NCI-H1417 treated with DMSO at 0.1 percent for 48 hours (cell line): ENCODE measurements at places on chromosomes 12 and 14.

GRCh38 chr12:47302111-47302671 lies 222.4 kb upstream of the AMIGO2 start:
- DNase-seq, result no peak

DNA sequence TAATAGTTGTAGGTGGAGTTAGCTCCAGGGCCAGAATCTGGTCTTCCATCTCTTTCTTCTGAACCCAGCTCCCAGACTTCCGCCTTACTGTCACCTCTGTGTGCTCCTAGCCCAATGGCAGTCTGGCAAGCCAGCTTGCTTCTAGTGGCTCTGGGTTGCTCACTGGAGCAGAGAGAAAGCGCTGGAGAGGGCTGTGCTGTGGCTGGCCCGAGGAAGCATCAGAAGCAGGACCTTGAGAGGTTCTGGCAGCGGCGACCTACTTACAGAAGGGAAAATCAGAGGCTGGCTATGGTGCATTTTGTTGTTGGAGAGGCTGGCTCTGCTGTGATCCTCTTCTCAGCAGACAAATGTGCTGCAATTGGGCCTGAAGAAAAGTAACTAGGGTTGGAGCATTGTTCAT lies 28.6 kb downstream of the KCNA5 start:
- no peak for DNase-seq

- DNase-seq, result no peak
These were observed 68.9 kb downstream of the FGD4 start for GRCh38 chr12:32467959-32468863.

- DNase-seq, result no peak
These were observed 8.0 kb upstream of the MYH7 start for GRCh38 chr14:23443411-23443812.

- no peak for DNase-seq
These were observed 30.9 kb downstream of the NIN start for GRCh38 chr14:50800032-50800431.

GRCh38 chr12:48958049-48958388 lies 732 bp upstream of the ARF3 start:
- no peak for DNase-seq

GRCh38 chr12:49230805-49231194 lies 34.1 kb upstream of the TUBA1C start:
- DNase-seq, result no peak

DNA sequence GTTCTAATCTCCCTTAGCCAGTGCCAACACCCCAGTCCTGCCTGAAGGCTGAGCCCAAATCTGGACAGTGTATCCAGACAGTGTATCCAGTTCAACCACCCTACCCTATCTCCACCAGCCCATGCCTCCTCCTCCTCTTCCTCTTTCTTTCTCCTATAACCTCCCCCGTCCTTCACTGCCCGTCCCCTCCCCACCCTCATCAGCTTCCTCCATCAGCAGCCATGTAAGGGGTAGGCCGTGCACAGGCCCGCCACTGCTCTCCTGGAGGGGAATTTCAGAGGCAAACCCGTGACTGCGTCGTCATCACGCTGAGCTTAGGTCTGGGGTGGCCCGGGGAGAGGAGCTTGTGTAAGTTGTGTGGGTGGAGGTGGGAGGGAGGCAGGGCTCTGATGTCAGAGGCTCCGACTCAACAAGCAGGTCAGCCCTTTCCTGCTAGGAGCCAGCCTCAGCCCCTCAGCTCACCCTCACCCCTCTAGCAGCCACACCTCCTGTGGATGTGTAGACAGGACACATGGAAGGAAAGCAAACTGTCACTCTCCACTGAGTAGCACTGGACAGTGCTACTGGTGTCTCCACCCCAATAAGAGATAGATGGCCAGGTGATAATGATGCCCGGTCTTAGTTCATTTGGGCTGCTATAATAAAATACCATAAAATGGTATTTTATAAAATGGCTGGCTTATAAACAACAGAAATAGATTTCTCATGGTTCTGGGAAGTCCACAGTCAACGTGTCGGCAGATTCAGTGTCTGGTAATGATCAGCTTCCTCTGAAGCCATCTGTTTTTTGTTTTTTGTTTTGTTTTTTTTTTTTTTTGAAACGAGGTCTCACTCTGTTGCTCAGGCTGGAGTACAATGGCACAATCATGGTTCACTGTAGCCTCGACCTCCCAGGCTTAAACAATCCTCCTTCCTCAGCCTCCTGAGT lies 50.5 kb downstream of the IRF2BPL start:
- DNase-seq, result no peak

GRCh38 chr12:84994426-84994825 lies 41.7 kb downstream of the TSPAN19 start:
- DNase-seq, result no peak

DNA sequence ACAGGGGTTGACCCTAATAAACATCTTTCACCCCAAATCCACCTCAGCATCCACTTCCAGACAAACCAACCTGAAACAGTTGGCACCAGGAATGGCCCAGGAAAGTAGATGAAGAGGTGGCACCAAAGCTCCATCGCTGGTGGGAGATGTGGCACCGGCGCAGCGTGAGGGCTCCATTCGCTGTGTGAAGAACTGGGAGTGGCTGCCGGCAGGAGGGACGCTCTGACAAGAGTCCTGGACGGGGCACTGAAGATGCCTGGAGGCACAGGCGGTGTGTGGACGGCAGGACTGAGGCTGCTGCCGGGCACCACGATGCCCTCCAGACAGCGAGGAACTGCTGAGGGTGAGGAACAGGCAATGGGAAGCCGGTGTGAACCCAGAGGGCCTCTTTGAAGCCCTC lies 29.3 kb downstream of the DIO3 start:
- no peak for DNase-seq

DNA sequence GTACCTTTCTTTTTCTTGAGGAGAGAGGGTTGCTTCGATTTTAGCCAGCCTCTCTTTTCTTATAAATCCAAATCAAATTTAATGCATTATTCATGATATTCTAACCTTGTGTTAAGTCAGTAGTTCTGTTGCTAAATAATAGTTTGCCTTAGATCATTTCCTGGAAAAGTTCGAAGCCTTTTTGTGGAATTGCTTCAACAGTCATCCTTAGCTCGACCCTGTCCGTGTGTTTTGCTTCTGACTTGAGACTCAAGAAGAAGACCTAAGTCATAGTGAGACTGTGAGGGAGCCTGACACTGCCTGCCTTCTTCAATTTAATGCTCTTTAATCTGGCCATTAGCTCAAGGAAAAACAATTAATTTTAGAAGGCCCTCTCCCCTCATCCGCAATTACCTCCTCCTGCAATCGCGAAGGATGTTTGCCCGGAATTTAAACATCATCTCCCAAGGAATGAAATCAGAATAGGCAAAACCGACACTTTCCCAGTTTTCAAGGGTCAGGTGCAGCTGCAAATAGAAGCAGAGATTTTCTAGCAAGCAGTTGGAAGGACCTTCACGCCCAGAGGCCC lies 453 bp upstream of the SLC4A8 start:
- DNase-seq, result no peak

DNA sequence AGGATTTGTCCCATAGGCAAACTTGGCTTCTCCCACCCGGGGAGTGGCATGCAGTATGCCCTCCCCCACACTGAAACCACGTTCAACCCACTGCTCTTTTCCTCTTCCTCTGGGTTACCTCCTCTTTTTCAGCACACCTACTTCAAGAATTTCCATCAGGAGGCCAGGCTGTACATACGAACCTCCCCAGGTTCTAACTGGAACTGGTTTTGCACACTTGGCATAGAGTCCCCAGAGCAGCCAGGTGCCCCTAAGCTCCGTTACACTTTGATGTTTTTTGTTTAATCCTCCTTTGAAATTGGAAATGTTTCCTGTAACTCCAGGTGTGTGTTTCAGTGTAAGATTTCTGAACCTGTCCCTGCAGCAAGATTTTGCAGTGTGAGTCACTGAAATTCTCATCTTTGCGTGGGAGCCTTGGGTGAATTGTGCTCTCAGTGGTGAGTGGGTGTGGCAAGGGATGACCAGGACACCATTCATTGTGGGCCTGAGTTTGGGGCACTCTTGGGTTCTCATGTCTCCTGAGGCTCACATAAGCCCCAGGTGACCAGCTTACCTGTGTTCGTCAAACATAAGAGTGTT lies 18.2 kb downstream of the CD9 start:
- no peak for DNase-seq

GRCh38 chr12:63450816-63451215 lies 217.5 kb downstream of the DPY19L2 start:
- DNase-seq, result no peak

DNA sequence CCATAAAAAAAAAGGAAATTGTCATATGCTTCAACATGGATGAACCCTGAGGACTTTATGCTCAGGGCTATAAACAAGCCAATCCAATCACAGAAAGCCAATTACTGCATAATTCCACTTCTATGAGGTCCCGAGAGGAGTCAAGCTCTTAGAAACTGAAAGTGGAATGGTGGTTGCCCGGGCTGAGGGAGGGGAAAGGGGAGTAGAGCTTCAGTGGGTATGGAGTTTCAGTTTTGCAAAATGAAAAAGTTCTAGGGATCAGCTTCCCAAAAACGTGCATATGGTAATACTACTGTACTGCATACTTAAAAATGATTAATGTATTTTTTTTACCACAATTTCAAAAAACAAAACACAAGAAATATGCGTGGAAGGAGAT lies 52.0 kb downstream of the RNF34 start:
- no peak for DNase-seq

DNA sequence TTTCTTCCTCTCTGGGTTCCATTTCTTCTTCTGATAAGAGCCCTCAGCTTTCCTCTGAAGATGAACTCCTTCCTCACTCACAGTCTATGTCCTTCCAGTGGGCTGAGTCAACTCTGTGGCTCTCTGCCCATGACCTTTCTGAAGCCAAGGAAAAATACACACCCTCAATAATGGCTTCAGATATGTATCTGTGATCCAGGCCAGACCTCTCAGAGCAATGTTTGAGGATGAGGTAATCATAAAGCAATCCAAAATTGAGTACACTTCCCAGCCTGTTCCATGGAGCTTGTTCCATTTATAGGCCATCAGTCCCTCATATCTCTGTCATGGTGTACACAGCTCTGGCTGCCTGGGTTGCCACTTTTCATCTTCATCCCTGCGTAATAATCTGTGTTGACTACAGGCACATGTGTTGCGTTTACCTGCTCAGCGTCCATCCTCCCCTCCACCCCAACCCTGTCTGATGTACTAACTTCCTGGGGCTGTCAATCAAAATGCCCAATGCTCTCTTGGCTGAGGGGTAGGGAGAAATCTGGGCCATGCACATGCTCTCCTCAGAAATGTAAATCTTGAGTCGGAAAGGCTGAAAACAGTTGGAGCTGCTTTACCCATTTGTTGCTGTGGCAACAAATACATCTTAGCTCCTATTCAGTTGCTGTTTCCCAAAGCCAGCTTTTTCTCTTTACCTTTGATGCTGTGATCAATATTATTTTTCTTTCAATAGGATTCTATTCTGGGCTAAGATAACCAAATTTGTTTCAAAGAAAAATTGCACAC lies 377.8 kb upstream of the TMEM132C start:
- no peak for DNase-seq

DNA sequence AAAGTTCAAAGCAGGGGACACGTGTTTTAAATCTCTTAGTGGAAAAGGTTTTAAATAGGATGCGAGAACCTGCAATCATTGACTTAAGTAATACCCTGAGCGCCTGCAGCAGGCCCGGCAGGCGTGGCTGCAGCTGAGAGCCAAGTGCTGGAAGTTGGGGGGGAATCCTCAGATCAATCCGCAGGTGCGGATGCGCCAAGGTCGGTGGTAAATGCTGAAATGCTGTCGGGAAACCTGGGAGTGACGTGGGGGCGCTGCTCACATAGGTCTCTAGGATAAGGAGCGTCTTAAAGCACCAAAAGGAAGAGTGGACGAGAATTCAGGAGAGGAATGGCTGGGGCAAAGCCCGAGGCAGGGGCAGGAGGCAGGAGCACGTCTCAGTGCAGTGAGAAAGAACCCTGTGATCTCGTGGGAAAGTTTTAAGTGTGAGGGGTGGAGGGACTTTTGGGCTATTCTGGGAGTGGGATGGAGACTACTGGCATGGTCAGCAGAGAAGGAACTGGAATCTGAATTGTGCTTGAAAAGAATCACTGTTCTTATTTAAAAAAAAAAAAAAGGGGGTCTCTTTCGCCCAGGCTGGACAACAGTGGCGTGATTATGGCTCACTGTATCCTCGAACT lies 883 bp upstream of the CDCA4 start:
- peak; percentile 32 for DNase-seq

- no peak for DNase-seq
These were observed 18.9 kb upstream of the CEBPE start for GRCh38 chr14:23137813-23138535.

DNA sequence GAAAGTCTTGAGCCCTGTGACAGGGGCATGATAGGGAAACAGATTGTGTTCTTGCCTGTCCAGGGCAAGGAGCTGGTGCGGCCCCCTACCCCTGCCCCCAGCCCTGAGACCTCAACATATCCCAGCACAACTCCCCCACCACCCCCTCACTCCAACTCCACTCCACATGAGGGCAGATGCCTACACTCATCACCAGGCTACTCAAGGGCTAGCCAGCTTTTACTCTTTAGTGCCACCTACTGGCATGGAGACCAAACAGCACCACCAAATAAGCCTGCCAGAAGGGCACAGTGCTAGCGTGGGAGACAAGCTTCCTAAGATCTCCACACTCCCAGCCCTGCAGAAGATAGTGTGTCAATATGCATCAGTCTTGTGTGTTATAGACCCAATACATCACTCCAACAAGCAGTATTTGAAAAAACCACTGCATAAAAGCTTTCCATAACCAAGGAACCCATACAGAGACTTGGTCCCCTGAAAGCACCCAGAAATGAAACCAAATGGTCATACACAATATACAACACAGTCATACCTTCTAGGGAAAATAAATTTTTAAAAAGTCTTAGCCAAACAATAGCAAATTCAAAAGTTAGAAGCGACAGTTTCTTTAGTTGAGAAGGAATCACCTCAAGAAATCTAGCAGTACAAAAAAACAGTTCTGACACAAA lies 154.4 kb downstream of the KCNK10 start:
- no peak for DNase-seq

GRCh38 chr12:14564336-14564959 lies 3.2 kb downstream of the PLBD1 start:
- no peak for DNase-seq

DNA sequence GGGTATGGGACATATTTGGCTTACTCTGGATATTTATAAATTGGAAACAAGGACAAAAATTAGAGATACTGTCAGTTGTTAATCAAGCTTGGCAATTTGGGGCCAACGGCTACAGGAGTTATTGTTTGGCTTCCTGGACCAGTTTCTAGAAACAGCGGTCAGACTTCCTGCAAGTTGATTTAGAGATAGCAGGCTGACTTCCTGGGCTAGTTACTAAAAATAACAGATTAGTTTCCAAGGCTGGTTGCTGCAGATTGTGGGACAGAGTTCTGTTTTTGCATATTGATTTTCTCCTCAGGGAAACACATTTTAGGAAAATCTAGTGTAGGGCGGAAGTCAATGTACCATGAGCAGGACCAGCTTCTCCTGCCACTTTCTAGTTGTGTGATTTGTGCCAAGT lies 144.0 kb upstream of the TMPO start:
- DNase-seq, result no peak

DNA sequence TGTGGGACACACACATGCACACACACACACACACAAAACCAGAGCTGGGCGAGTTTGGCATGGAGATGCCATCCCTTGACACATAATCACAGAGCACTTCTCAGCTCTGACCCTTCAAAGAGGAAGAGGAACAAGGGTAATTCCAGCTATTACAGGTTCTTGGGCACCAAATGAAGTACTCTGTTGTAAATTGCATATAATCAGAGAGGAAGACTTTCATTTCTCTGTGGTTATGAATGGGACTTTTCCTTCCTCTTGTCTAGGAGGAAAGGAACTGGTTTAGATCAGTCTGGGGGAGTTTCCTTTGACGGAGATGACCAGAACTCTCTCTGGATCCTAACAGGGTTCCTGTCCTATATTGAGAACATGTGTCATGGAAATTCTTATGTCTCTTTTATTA lies 26.4 kb upstream of the FGF6 start:
- DNase-seq, result no peak
